Activated CD4-positive, alpha-beta T cell treated with anti-CD3 and anti-CD28 coated beads for 36 hours (primary cell): ENCODE measurements at places on chromosomes 16 and 17. TPM values are rescaled to one million over a fixed set of nuclear protein-coding genes. Genes with fewer than 3 reads are reported as not detected.
A peak's percentile ranks its signal among the peaks of the same experiment; 100 is the strongest.

- peak; percentile 21 for DNase-seq
These were observed 2.5 kb downstream of the RSL1D1 start for GRCh38 chr16:11848842-11849241.

DNA sequence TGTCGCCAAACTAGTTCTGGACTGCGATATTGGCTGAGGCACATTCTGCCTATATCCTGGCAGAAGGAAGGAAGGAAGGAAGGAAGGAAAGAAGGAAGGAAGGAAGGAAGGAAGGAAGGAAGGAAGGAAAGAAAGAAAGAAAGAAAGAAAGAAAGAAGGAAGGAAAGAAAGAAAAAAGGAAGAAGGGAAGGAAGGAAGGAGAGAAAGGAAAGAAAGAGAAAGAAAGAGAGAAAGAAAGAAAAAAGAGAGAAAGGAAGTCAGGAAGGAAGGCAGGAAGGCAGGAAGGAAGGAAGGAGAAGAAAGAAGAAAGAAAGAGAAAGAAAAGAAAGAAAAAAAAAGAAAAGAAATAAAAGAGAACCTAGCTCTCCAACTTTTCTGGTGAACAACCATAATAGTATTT, 587.1 kb downstream of the RBFOX1 start:
- DNase-seq, result no peak

- no peak for DNase-seq
These were observed 2.3 kb downstream of the PRSS21 start for GRCh38 chr16:2819179-2819938.

Gene DDX19B
- total RNA-seq, result 32.3 TPM

Gene SEC14L5
- 0.09 TPM for total RNA-seq

DNA sequence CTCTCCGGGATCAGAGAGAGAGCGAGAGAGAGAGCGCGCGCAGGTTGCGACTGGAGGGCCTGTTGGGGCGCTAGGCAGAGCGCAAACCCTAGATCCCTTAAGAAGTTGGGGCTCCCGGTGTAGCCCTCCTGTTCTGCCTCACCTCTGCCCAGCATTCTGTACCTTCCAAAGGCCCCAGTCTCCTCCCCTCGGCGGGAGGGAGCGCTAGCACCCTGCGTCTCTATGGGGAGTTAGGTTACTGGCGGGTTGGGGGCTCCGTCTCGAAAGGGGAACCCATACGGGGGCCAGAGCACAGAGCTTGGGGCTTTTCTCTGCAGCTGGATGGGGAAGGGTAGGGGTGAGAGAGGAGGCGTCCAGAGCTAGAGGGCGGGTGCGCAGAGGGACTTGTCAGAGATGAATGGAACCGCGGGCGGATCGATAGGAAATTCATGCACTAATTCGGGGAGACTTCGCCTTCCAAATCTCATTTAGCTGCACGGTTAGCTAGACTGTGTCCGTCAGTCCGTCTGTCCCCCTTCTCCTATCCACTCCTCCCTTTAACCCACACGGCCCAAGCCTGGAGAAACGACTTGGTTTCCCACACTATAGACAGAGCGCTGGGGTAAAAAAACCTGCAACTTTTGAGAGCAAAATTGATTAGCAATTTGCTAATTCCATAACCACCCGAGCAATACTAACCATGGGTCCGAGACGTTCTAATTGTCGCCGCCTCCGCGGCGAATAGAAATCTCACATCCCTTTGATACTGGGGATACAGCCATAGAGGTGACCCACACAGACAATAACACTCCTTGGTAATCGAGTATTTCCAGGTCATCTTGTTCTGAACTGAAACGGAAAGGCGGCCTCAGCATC, 693 bp upstream of the HOXB4 start:
- peak; percentile 45 for DNase-seq

Gene CRYM
- not detected for total RNA-seq

- no peak for DNase-seq
These were observed 46.5 kb upstream of the CLEC18A start for GRCh38 chr16:69904495-69905170.

- DNase-seq, result no peak
These were observed 7.0 kb upstream of the CBFA2T3 start for GRCh38 chr16:88983771-88984687.

- DNase-seq, result no peak
These were observed 230.7 kb downstream of the SLC39A11 start for GRCh38 chr17:72861811-72862210.

DNA sequence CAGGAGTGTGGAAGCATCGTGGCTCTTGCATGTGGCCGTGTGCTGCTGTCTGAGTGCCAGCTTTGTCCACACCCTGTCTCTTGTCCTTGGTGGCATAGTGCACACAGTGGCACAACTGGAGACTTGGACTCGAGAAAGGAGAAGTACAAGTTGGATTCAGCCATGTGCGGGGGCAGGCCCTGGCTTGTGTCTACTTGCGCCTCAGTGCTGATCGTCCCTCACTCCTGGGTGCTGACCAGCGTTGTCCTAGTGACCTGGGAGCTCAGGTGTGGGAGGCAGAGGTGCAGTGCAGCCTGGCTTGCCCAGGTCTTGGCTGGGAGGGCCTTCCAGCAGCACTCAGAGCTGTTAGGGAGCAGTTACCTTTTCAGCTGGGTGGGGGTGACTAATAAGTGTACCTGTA, 20.6 kb downstream of the MPRIP start:
- DNase-seq, result no peak

DNA sequence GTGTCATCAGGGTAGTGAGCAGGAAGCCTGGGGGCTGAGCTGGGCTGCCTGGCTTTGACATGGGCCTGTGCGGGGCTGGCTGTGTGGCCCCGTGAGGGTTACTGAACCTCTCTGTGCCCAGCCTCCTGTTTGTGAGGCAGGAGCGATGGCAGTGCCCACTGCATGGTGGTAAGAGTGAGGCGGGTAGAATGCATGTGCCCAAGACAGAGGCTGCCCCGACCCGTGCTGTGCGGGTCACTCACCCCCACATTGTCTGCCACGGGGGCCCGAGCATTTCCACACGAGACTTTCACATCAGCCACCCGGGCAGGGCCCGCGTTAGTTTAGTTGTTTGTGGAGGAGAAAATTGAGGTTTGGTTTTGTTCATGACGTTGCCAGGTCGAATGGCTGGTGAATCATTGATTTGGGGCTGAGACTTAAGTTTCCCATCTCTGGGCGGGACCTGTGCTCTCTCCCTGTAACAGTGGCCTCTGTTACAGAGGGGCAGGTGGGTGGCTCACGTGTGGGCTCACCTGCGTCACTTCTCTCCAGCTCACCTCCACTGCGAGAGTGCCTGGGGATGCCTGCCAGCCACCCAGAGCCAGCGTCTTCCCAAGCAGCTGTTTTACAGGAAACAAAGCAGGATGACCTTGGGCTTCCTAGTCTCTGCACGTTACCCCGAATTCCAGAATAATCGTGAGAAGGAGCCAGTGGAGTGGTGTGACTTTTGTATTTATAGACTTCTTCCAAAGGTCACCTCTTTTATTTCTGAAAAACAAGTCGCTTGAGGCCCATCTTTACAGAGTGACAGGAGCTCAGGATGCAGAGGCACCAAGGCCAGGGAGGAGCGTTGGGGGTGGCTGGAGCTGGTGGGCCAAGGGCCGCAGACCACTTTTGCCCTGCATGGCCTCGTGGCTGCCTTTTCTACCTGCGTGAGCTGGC, 150.6 kb downstream of the RPTOR start:
- DNase-seq, result peak; percentile 51

Gene RRAD
- total RNA-seq, result 0.19 TPM

Gene LLGL2
- total RNA-seq, result 7.1 TPM

- DNase-seq, result no peak
These were observed 75.2 kb downstream of the KATNIP start for GRCh38 chr16:27625050-27625697.

- no peak for DNase-seq
These were observed 48.2 kb upstream of the STH start for GRCh38 chr17:45950888-45951287.

DNA sequence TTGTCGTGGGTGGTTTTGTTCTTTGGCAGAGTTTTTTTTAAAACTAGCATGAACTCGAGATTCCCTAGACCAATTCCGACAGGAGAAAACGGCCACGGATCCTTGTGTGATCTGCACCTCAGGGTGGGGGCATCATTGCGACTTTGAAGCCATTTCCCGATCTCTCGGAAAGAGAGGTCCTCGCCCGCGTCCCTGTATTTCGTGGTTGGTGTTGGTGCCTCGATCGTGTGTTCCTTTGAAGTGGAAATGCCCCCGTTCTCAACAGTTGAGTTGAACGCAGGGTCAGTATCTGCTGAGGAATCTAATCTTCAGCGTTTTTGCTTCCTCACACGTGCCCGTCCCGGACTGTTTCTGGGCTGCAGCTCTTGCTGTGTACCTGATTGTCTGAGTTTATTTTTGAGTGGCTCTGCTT, 1.1 kb downstream of the CRAMP1 start:
- peak; percentile 45 for DNase-seq

Gene FOXF1
- not detected for total RNA-seq

Gene NXPH3
- total RNA-seq, result 0.09 TPM

Gene BCL6B
- 0.46 TPM for total RNA-seq

Gene HBA1
- not detected for total RNA-seq

Gene TBC1D3E
- total RNA-seq, result not detected

- DNase-seq, result no peak
These were observed 7.0 kb upstream of the PPP1R27 start for GRCh38 chr17:81841866-81842265.

Gene EME2
- 13.1 TPM for total RNA-seq

Gene FZD2
- total RNA-seq, result 0.09 TPM

GRCh38 chr17:47935961-47936360, 5.4 kb upstream of the PNPO start:
- DNase-seq, result no peak

DNA sequence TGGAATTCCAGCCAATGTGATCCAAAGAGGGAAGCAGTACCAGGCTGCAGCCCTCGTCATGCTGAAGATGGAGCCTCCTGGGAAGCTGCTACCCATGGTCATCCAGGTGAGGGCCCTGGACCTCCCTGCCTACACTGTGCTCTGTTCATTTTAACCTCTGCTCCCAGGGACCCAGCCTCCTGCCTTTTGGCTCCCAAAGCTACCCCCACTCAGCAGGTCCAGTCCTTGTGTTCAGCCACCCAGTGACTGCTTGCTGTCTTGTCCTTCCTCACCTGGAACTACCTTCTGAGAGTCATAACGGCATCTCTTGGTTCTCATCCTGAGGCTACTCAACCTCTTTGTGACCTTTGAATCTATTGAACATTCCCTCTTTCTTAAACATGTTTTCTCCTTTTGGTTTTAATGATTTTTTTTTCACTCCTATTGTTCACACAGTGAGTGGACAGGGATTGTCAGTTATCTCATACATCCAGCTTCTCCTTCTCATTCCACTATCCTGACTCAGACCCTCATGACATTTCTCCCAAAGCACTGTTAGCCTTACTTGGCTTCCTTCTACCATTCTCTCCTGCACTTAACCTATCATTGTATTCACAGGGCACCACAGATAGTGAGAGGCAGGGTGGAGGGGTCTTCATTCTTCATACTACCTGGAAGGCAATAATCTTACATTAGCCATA, 53.3 kb downstream of the GOSR1 start:
- no peak for DNase-seq

- no peak for DNase-seq
These were observed 37.1 kb upstream of the TEKT1 start for GRCh38 chr17:6868582-6868981.

GRCh38 chr16:29029168-29029994, 44.5 kb downstream of the LAT start:
- DNase-seq, result peak; percentile 96

Gene GPR179
- total RNA-seq, result 0.05 TPM

DNA sequence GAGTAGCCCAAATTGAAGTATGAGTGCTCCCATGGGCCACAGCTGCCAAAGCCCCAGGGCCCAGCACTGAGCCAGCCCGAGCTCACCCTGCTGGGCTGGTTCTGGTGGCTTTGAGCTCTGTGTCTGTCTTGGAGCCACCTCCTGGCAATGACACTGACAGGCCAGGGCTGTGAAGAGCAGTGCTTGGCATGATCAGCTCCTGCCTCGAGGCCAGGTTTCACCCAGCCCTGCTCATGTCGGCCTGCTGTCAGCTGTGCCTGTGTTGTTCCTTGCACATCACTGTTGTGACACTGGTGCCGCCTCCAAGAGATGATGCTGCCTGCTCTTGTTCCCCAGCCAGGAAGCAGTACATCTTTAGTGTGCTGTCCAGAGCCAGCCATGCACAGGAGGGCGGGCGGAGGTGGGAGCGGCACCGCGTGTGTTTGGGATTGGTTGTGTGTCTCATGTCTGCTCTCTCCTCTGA, 26.0 kb downstream of the PLD6 start:
- DNase-seq, result peak; percentile 56

DNA sequence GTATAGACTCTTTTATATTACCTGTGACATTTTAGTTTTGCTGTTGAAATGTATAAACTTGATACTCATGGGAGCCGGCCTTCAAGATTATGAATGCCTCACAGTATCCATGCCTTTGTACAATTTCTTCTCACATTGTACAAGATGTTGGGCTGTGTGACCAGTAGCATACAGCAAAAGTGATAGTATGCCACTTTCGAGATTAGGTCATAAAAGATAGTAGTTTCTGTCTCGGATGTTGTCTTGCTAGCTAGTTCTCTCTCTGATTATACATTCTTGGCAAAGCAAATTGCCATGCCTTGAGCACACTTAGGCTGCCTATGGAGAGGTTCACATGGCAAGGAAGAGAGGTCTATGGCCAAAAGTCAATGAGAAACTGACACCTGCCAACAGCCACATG, 1309.8 kb upstream of the CDH8 start:
- no peak for DNase-seq

- DNase-seq, result no peak
These were observed 259.4 kb upstream of the AXIN2 start for GRCh38 chr17:65820811-65821210.

Gene TLK2
- 60.2 TPM for total RNA-seq

- DNase-seq, result no peak
These were observed 297 bp downstream of the TBC1D10B start for GRCh38 chr16:30369938-30370455.

GRCh38 chr17:73013816-73014663, 78.4 kb downstream of the SLC39A11 start:
- DNase-seq, result no peak

DNA sequence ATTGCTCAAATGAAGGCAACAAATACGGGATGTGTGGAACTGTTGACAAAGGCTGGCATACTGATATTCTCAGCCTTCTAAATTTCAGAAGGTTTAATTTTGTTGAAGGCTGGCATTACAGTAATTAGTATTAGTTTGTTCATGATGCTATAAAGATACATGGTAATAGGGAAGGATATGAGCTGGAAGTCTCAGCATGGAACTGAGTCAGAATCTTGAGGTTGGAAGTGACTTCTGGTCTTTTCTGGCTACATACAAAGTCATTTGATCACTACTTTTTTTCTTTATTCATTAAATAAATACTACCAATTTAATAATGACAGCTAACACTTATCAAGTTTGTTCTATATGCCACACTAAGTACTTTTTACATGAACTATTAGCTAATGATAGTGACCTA, 22.6 kb downstream of the RABEP1 start:
- no peak for DNase-seq

- peak; percentile 29 for DNase-seq
These were observed 306.0 kb upstream of the CCL2 start for GRCh38 chr17:33949100-33949499.

GRCh38 chr17:56536766-56537165, 56.7 kb upstream of the NOG start:
- DNase-seq, result no peak
